ENCODE measurements at places on chromosomes 2 and 18.

GRCh38 chr2:177398290-177398683 is 5.7 kb downstream of the AGPS start:
- no peak for DNase-seq

- DNase-seq, result no peak
Observed at GRCh38 chr2:241853651-241854341, 4.9 kb downstream of the PDCD1 start.

GRCh38 chr2:69465513-69466456 is 28.6 kb upstream of the NFU1 start:
- no peak for DNase-seq

DNA sequence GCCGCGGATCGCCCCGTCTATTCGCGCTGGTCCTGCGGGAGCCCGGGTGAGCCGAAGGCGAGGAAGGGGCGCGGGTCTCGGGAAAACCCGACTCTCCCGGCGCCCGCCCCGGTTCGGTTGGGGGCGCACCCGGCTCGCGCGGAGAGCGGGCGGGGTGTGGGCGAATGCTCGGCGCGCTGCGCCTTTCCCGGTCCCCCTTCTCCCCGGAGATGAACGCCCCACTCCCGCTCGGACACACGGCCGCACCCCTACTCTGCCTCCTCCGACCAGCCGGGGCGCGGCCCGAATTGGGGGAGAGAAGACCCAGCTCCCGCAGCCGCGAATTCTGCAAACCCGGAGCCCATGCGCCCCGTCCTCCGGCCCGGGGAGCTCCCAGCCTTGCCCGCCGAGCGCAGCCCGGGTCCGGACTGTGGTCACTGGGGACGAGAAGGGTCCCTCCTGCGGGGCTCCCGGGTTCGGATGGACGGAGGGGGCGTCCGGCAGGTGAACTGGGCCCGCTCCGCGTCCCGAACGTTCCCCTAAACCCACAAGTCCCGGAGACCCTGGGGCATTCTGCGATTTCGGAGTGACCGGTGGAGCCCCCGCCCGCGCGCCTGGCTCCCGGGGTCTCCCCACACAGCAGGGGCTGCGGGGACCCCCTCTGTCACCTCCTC is 734 bp downstream of the KCNG2 start:
- no peak for DNase-seq

GRCh38 chr18:61854578-61855448 is 38.0 kb downstream of the RNF152 start:
- DNase-seq, result no peak

GRCh38 chr18:9329471-9329870 is 5.1 kb upstream of the TWSG1 start:
- DNase-seq, result no peak

DNA sequence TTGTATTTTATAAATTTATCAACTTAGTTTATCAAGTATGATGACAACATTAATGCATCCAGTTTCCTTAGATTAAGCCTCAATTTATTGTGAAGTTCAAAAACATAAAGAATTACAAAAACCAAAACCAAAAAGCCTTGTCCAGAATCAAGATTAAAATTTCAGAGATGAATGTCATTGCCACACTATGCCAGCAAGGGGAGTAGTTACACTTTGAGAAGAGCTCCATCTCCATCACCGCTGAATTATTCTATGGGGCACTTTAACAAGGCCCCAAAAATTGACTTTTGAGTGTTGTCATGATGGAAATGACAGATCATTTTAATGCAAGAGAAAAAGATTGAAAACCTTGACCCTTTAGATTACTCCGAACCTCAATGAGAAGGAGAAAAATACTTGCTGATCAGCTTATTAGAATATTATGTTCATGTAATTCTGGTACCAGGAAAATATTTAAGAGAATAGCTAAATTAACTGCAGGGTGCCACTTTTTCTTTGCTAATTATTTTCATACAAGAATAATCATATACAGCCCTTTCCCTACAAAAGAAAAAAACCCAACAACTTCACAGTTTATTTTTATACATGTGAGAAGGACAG is 152.5 kb upstream of the AQP4 start:
- DNase-seq, result no peak

Data from stimulated activated CD4-positive, alpha-beta T cell treated with anti-CD3 and anti-CD28 coated beads, Interleukin-15, amount 100 ng/mL, for 48 hours (primary cell).